Adrenal gland (tissue), 19 donors: ENCODE measurements at places on chromosomes 7 and 10. TPM values are rescaled to one million over a fixed set of nuclear protein-coding genes. Genes with fewer than 3 reads are reported as not detected.

The TMEM236 gene
- total RNA-seq = 2.1 TPM

GRCh38 chr7:87473986-87474385 lies 1.5 kb downstream of the ABCB4 start:
- no peaks in the 10 kb centered on the region for H3K27me3 ChIP-seq
- no peak for DNase-seq
- no peak overlapping the region for H3K27ac ChIP-seq
- no peak overlapping the region for H3K4me3 ChIP-seq
- H3K36me3 ChIP-seq = no peaks in the 10 kb centered on the region
- peaks cover 3% of the 10 kb centered on the region for H3K4me1 ChIP-seq

DNA sequence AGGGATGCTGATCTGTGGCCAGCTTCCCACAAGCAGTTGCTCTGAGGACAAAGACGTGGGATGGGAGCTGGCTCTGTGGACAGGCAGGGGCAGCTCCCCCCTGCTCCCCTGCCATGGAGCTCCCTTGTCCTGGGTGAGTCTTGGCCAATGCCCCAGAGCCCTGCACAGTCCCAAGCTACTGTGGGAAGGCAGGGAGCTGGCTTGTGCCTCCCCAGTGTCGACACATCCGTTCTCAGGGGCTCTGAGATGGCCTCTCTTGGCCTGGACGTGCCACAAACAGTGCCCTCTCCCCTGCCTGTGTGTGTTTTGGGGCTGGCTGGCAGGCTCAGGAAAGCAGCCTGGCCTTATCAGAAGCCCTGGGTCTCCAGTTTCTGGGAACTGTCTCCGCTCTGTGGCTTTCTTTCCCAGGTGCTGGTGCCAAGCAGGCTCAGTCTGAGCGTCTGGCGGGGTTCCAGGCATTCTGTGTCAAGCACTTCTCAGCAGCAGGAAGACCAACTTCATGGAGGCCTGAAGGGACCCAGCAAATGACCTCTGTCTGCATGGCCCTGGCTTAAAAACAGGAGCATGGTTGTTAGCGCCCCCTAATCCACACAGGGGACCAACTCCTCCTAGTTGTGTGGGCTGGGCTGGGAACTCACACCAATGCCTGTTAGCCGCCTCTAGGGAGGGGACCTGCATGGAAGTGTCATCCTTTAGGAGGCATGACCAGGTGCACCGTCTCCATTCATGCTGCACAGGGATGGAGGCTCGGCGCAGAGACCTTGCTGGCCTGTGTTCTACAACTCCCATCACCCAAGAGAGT lies 375.2 kb downstream of the RPS24 start:
- H3K4me1 ChIP-seq = peaks cover 26% of the 10 kb centered on the region
- peak; percentile 59 for DNase-seq
- H3K4me3 ChIP-seq = no peak overlapping the region
- H3K27ac ChIP-seq = no peak overlapping the region
- no peaks in the 10 kb centered on the region for H3K36me3 ChIP-seq

The EMX2 gene
- not detected for total RNA-seq

The MOGAT3 gene
- total RNA-seq = not detected

- H3K27me3 ChIP-seq = no peaks in the 10 kb centered on the region
- DNase-seq = no peak
- no peak overlapping the region for H3K4me3 ChIP-seq
- no peaks in the 10 kb centered on the region for H3K4me1 ChIP-seq
- H3K27ac ChIP-seq = no peak overlapping the region
These were observed 238.7 kb upstream of the PRSS58 start for GRCh38 chr7:142496545-142496991.

The CRCP gene
- total RNA-seq = 42.7 TPM

- peak overlapping the region; percentile 8 for H3K27ac ChIP-seq
- H3K27me3 ChIP-seq = no peaks in the 10 kb centered on the region
- no peaks in the 10 kb centered on the region for H3K36me3 ChIP-seq
- H3K4me1 ChIP-seq = peaks cover 12% of the 10 kb centered on the region
- DNase-seq = peak; percentile 57
- H3K4me3 ChIP-seq = no peak overlapping the region
These were observed 7.3 kb downstream of the FGFBP3 start for GRCh38 chr10:91901784-91902677.

GRCh38 chr10:14740684-14741247 lies 33.9 kb downstream of the FAM107B start:
- H3K27ac ChIP-seq = no peak overlapping the region
- H3K4me3 ChIP-seq = no peak overlapping the region
- peaks cover 23% of the 10 kb centered on the region for H3K4me1 ChIP-seq
- DNase-seq = no peak
- no peaks in the 10 kb centered on the region for H3K27me3 ChIP-seq
